ENCODE measurements at places on chromosomes 11 and 22.

GRCh38 chr11:114171257-114172054, 111.9 kb downstream of the ZBTB16 start:
- no peak for DNase-seq

- no peak for DNase-seq
Observed at GRCh38 chr11:95698676-95699557, 90.7 kb downstream of the FAM76B start.

GRCh38 chr11:104320956-104321355, 157.0 kb upstream of the PDGFD start:
- DNase-seq: no peak

- no peak for DNase-seq
Observed at GRCh38 chr11:104145062-104145461, 18.9 kb downstream of the PDGFD start.

DNA sequence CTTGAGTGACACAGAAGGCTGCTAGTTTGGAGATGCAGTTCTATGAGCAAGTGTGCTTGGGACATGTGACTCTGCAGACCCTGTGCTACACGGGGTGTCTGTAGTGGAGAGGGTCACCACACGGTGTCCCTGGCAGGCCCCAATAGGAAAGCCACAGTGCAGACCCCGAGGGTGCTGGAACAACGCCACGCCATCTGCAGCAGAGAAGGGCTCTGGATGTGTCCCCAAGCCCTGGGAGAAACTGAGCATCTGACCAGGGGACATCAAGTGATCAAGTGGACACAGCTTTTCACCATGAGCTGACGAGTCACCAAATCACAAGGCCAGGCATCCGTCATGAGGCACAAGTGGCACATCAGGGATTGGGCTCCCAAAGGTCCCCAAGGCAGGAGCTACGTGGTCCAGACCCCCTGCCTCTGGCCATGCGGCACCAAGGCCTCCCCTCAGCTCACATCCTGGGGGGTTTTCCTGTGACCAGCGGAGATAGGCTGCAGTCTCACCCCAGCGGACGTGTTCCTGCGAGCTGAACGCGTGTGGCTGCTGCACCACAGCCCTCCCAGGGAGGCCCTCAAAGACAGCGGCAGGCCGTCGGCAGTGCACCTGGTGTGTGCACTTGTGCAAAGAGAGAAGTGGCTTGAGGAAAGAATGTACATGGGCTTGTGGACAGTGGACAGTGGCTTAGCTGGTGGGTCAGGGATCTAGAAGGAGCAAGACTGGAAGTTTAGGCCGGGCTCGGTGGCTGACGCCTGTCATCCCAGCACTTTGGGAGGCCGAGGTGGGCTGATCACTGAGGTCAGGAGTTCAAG, 96.7 kb downstream of the RPS6KA4 start:
- DNase-seq: no peak

DNA sequence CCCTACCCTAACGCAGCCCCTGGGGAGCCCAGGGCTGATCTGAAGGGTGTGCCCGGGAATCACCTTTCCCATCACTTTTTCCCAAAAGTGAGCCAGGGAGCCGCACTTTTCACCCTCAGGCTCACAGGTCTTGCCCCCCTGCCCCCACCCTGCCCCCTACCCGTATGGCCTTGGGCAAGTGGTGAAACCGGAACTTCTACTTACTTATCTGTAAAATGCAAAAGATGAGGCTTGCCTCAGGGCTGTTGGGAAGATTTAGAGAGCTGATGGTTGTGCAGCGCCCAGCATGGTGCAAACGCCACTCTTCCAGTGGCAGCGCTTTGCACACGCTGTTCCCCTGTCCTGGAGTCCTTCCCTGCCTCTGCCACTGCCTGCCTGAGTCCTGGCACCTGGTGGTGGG, 8.0 kb downstream of the SYT12 start:
- no peak for DNase-seq

DNA sequence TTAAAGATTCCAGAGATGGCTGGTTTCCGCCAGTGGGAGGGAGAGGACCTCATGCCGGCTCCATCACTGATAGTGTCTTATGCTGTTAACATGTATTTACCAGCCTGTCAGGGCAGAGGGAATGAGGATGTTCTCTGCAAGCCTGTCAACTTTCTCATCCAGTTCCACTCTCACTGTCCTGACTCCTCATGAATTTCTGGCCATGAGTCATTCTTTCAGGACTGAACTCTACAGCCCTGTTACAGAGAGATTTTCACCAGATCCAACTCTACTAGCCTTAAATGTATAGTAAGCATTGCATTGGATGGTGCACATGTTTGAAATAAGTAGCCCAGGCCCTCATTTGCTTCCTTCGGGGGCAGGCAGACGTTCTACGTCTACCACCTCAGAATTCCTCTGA, 387.7 kb downstream of the TMEM135 start:
- DNase-seq: no peak

GRCh38 chr11:117731722-117732290, 65.2 kb downstream of the DSCAML1 start:
- DNase-seq: no peak

DNA sequence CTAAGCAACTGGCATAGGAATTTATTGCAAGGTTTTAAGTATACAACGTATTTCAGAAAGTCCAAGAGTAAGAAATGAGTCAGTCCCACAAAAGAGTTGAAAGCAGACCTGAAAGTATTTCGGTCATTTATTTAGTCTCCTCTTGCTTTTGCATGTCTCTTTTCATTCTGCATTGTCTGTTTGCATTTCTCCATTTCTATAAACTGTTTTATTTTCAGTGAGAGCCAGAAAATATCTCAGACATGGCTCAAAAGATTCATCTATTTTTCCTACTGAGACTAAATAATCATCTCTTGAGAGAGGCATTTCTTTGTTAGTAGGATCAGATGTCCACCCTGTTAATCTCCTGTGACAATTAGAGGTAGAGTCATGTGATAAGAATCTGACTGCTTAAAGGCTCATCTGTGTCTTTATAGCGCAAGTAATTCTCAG, 219.1 kb upstream of the CCDC179 start:
- DNase-seq: no peak

- DNase-seq: no peak
Observed at GRCh38 chr11:35286126-35286525, 133.2 kb downstream of the SLC1A2 start.

GRCh38 chr11:45229401-45230020, 56.6 kb downstream of the SYT13 start:
- no peak for DNase-seq

DNA sequence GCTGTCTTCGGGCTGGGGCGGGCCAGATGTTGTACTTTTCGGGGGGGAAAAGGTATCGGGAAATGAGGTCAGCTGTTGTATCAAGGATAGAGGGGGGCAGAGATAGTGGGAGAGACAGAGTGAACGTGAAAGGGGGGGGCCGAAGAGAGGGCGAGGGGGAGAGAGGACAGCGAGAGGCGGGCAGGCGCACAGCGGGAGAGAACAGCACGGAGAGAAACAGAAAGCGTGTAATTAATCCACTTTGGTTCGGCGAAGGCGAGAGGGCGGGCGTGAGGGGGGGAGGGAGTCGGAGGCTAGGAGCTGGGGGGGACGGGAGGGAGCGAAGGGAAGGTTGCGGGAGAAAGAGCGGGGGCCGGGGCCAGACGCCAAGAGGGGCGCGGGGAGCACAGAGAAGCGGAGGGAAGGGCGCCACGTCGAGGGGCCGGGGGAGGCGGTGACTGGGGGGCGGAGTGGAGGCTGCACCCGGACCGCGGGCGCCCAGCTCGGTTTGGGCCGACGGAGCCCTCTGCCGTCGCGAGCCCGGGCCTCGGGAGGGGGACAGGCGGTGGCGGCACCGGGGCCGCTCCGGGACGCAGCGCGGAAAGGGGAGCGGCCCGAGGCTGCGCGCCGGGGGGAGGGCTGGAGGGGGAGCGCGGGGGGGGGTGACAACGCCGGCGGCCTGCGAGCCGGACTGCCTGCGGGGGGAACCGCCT, 612 bp downstream of the IGF2 start:
- DNase-seq: peak; percentile 34

- DNase-seq: no peak
Observed at GRCh38 chr11:134052988-134053945, 15.6 kb upstream of the JAM3 start.

DNA sequence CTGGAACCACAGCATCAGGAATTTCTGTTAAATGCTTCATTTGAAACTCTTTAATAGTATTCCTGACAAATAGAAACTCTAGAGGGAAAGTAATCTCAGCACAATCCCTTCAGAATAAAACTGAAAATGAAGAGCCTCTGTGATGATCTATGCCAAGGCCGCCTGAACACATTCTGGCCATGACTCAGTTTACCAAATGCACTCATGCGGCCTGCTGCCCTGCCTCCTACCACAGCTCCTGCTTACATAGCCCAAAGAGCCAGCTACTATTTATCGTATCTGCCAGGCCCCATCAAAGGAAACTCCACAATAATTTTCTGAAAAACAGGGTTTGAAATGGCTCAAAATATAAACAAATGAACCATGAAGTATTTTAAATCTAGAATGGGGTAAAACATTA, 27.0 kb downstream of the ARL14EP start:
- DNase-seq: no peak

- peak; percentile 37 for DNase-seq
Observed at GRCh38 chr11:30016588-30017363, at the start of gene KCNA4. TSS of gene KCNA4 (minus strand) at chr11:30017030. CDS start at chr11:30012678, 4,352 bp downstream.

GRCh38 chr11:112886434-112887370, 74.5 kb upstream of the NCAM1 start:
- no peak for DNase-seq

DNA sequence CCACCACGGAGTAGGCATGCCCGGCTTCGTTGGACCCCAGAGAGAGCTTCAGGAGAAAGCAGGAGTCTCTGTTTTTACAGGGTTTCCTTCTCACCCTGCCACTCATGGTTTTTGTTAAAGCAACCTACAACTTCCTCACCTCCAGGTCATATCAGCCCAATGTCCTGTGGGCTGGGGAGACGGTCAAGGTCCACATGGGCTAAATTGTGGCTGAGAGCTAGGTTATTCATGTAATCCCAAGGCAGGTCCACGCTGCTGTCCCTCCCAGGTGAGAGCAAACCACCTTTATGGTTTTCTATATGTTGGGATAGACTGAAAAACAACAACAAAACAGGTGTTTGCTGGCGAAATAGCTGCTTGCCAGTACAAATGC, 19.5 kb downstream of the TSPAN32 start:
- no peak for DNase-seq

- DNase-seq: no peak
Observed at GRCh38 chr11:28773606-28774005, 665.4 kb downstream of the METTL15 start.

GRCh38 chr22:47818496-47818895, 1056.0 kb downstream of the TBC1D22A start:
- DNase-seq: no peak
